ENCODE measurements at places on chromosomes 4 and X.

DNA sequence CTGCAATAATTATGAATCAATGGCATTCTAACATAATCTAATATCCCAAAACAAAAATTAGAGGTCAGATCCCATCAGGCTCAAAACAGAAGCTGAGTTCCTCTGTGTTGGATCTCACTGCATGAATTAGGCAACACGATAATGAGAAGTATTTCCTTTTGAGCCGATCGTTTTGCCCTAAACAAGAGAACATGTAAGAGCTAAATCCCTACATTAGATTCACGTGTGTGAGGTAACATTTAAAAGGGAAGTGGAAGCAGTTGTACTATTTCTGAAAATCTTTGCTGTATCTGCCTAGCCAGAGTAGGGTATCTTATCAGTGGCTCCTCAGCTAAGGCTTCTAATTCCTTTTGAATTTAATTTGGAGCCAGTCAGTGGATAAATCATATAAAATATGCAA lies 115.6 kb downstream of the C4orf51 start:
- DNase-seq: no peak

- DNase-seq: no peak
These were observed 39.4 kb downstream of the GEMIN8 start for GRCh38 chrX:13990126-13990800.

DNA sequence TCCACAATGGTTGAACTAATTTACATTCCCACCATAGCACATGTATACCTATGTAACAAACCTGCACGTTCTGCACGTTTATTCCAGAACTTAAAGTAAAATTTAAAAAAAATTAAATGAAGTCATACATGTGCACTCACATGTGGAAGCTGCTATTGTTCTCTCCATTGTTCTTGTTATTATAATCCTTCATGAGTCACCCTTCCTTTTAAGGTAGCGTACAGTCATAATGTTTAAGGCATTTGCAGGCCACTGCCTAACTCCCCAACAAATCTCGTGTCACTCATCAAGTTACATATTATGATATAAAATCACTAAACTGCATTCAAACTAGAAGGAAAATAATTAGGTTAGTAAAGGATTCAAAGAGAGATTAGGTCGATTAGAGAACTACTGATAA lies 63.6 kb downstream of the SLC7A11 start:
- no peak for DNase-seq

GRCh38 chrX:11059933-11060332 lies 51.2 kb upstream of the HCCS start:
- DNase-seq: no peak

DNA sequence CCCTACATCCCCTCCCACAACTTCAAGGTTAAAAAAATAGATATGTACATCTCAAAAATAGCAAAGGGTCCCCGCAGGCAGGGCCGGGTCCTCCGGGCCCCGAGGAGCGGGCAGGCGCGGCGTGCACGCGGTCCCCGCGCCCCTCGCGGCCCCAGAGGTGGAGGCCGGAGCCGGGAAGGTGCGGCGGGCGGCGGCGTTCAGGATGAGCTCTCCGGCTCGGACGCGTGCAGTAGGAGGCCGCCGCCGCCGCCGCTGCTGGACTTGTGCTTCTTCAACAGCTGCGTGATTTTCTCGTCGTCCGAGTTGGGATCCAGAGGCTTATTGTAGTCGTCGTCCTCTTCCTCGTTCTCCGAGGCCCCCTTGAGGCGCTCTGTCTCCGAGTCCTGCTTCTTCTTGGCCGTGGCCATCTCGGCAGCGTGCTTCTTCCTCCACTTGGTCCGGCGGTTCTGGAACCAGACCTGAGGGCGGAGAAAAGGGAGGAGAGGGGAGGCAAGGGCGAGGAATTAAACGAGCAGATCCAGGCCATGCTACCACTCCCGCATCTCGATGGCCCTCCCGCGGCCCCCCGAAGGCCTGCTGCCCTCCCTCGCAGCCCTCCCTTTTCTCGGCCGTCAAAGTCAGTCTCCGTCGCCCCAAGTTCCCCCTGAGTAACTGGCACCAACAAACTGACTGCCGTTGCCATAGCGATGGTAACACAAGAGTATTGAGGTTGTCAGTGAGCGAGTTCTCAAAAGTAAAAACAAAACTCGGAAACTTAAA lies 5.8 kb downstream of the NKX6-1 start:
- DNase-seq: no peak

- DNase-seq: no peak
These were observed 95.5 kb downstream of the SMIM20 start for GRCh38 chr4:26009502-26009901.

GRCh38 chrX:136431625-136432024 lies 56.1 kb upstream of the BRS3 start:
- no peak for DNase-seq
